Renal cortical epithelial cell (primary cell): ENCODE measurements at places on chromosomes 1 and 21. TPM values are rescaled to one million over a fixed set of nuclear protein-coding genes. Genes with fewer than 3 reads are reported as not detected.
A peak's percentile ranks its signal among the peaks of the same experiment; 100 is the strongest.

GRCh38 chr21:33844104-33844889 is 71.3 kb downstream of the ATP5PO start:
- no peak for DNase-seq

- DNase-seq, result no peak
These were observed 20.6 kb upstream of the TTC34 start for GRCh38 chr1:2821966-2822620.

DNA sequence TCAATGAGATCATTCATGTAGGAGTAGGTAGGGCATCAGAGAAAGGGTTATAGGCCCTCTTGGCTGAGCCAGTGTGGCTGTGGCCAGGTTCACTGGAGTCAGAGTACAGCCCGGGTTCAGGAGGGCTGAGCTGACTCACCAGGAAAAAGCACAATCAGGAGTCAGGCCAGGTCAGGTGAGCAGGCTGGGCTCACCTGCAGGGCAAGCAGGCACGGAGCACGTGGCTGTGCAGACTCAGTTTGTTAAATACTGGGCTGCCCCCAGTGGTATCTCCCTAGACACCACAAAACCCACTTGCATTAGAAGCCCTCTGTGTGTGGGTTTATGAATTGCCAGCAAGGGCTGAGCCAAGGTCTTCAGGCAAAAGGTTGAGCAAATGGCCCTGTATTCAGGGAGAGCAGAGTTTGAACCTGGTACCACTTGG is 122.1 kb upstream of the SERBP1 start:
- DNase-seq, result peak; percentile 76

DNA sequence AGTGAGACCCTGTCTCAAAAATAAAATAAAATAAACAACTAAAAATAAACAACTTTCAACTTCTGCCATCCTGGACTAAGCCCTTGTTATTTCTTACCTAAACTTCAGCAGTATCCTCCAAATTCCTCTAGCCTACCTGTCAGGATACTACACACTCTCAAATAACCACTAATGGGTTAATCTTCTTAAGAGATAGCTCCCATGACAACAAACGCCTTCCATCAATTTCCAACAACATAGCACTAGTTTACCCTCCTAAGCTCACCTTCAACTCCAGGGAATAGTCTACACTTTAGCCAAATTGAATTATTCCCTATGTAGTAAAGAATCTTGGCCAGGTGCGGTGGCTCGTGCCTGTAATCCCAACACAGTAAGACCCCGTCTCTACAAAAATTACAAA is 11.3 kb downstream of the AUNIP start:
- no peak for DNase-seq

GRCh38 chr1:51297401-51298321 is 32.7 kb downstream of the TTC39A start:
- DNase-seq, result no peak

DNA sequence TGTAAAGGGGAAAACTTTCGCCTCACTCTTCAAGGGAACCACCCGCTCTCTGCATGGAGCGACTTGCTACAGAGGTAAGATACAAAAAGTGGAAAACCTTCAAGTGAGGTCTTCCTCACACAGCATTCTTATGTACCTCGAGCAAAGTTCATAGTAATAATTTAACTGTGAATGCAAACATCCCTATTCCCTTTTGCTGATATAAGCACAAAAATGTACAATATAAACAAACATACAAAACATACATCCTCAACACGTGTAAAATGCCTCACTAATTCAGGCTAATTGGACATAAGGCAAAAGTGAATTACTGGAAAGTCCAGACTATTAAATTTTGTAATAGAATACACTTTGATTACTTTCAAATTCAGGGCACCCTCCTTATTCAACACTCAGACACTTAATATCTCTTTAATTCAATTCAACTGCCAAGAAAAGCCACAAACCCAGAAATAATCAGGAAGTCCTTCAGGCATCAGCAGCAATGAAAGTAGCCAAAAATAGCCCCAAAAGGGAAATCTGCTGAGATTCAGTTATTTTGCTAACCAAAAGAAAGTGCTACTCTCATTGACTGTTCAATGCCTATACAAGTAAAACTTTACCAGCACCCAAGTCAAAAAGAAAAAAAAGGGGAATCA is 15.2 kb upstream of the LMX1A start:
- DNase-seq, result no peak

DNA sequence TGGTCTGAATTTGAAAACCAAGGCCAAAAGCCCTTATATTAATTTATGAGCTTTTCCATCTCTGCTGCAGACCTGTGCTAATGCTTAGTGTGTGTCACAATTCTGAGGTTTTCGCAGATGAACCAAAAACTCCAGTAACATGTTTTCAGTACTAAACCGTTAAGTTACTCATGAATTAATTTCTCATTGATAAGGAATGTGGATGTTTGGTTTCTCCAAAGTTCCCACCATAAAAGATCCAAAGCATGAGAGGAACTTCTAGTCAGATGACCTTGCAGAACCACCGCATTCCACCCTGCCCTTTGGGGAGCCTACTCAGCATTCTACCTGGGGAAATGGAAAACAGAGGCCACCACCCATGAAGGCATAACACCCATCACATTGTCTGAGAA is 7.5 kb upstream of the LEPR start:
- peak; percentile 99 for DNase-seq

GRCh38 chr1:171981303-171981702 is 140.0 kb downstream of the DNM3 start:
- no peak for DNase-seq

GRCh38 chr21:40299451-40299850 is 432.2 kb downstream of the PCP4 start:
- no peak for DNase-seq

DNA sequence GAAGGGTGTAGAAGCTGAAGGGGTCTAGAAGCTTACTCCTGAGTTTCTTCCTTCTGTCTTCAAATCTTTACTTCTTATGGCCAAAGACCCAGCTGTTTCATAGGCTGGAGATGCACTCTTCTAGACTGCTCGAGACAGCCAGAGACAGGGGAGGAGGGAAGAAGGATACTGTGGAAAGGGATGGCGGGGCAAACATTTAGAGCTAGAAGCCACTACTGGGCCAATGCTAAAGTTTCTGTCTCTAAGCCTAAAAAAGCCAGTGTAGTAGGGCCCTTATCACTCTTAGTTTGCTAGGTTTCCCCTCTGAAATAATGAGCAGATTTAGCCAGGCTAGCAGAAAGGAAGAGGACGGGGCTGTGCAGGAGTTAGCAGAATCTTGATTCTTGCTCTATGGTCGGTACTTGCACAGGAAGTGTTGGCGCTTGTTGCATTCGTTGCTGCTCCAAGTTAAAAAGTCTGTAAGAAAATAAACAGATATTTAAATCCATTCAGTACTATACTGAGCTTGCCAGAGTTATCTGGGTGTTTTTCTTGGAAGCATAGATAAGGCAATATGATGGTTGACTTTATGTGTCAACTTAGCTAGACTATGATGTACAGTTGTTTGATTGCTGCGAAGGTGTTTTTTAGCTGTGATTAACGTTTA is 16.9 kb downstream of the REG4 start:
- DNase-seq, result no peak

DNA sequence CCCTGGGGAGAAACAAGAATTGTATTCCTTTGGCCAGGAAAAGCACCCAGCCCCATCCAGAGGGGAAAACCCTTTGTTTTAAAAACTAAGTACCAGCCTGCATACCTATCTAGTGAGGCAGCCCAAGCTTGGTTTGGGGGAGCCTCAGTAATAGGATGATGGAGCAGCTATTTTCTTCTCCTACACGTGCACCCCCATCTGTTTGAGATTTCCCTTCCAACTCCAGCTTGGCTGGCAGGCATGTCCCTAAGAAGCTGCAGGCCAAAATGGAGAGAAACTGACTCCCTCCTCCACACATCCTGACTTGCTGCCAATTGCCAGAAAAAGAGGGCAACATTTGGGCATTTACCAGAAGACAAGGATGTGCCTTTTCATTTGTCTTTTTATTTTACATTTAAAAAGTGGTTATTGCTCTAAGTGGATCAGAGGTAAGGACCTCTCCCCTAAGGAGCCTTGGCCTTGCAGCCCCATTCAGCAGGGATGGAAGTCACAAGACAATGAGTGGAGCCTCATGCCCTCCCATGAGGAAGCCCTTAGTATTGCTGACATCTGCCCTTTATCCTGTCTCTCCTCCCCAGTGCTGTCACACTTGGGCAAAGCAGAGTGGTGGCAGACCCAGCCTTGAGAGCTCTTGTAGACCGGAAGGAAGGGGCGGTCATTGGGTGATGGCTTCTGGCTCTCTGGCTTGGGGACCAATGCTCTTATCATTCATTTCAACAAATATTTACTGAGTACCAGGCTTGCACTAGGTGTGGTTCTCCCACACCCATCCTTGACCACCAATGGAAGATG is 8.6 kb downstream of the FNDC5 start:
- no peak for DNase-seq

DNA sequence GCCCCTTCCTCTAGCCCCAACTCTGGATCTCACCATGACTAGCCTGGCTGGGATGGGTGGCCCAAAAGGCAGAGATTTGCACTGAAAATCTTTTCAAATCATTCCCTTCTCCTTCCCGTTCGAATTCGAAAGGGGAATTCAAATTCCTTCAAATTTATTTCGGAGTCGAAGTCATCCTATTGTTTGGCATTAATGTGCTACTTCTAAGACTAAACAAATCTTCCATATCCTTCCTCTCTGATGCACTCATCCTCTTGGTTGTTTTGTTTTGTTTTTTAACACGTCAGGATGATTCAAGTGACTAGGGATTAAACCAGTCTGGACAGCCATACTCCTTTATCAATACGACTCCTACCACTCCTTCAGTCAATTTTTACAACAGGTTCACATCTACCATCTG is 95.5 kb upstream of the SGIP1 start:
- DNase-seq, result no peak

DNA sequence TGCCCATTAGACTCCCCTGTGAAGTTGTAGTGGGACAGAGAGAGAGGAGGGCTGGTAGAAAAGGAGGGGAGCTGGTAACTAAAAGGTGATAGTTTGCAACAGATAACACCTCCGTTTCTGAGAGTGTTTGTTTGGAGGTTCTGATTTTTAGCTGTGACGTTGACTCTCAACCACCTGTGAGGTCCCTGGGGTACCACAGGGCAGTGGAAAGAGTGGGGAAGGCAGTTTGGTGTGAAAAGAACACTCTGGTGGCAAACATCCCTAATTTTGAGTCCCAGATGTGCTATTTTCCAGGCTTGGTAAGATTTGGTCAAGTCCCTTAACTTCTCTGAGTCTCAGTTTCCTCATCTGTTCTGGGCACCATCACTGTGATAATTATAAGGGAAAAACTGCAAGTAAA is 29.3 kb downstream of the RAB3B start:
- DNase-seq, result no peak

GRCh38 chr1:165883056-165883455 is 55.6 kb downstream of the UCK2 start:
- DNase-seq, result peak; percentile 53

DNA sequence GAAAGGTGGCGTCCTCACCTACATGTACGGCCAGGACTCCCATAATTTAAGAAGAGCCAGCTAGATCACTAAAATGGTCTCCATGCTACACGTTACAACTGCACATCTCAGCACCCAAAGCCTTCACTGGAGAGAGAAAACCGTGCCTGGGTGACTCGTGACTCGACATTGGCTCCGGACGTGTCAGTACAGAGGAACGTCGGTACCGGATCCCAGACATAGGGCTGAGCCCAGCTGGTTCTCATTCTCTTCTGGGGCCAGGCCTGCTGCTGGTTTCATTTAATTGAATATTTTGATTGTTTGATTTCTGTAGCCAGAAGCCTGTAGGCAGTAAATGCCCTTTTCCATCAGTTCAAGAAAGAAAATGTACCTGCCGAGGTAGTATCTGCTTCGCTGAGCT is 93.1 kb downstream of the HHIPL2 start:
- DNase-seq, result no peak

GRCh38 chr1:18166341-18166740 is 58.7 kb downstream of the IGSF21 start:
- DNase-seq, result no peak

GRCh38 chr1:246111570-246111969 is 395.5 kb downstream of the SMYD3 start:
- no peak for DNase-seq

DNA sequence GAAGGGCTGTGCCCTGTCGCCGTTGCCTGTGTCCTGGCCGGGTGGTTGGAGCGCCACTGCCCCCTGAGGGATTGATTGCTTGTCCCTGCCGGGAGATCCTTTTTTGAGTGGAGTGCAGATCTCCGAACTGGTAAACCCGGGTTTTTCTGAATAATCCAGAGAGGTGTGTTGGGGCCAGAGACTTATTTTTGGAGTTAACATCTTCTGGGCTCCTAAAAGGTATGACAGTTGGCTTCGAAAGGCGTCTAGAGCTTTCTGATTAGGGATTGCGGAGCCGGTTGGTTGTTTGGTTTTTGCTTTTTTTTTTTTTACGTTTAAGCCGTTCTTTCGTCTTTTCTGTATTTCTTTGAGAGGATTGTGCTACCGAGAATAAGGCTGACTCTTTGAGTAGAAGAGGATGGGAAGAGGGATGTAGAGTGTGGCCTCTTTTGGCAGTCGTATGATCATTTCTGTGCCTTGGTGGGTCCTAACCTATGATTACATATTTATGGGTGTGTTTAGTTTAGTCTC is 756 bp downstream of the RLF start:
- DNase-seq, result no peak

DNA sequence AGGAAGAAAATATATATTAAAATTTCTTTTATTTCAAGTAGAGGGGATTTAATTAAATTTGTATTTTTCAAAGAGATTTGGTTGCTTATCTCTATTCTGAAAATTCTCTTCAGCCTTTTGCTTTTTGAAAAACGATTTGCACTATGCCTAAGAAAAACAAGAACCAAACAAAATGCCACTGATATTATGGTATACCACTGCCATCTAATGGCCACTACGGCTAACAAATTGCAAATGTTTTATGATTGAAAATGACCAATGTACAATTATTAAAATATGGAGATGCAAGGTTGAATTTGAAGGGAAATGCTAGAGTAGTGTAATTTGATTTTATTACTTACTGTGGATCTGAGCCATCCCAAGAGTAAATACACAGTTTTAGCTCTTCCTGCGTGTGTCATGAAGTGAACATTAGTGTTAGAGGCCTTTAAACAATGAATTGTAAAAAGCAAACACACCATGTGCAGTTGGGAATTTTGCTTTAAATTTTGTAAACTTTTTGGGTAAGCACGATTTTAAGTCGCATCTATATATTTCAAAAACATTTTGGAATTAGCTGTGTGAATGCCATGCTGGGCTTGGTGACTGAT is 137.4 kb upstream of the USP25 start:
- peak; percentile 61 for DNase-seq

DNA sequence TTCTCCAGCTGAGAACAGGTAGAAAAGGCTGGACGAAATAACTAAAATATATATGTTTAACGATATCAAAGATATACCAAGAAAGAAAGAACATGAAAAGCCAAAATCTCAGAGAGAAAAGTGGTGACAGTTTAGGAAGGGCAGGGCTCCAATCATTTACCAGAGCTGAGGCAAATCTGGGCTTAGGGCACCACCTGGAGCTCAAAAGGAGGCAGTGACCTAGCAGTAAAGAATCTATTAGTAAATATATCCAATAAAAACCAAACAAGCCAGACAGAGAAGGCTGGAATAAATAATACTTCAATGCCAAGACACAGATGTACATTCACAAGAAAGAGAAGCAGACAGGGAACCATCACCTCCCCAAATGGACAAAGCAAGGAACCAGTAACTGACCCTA is 43.5 kb downstream of the CHIA start:
- peak; percentile 29 for DNase-seq

GRCh38 chr1:222967466-222968240 is 152.8 kb downstream of the DISP1 start:
- no peak for DNase-seq

Gene LINGO4
- total RNA-seq, result under 0.01 TPM in 1 of 2 replicates, not detected in the other

Gene S100A9
- total RNA-seq, result 0.70 and 25.0 TPM in 2 replicates

Gene SLC35E2B
- 10.8 and 64.3 TPM in 2 replicates for total RNA-seq

Gene SEC16B
- 0.35 and 1.2 TPM in 2 replicates for total RNA-seq

Gene TRAF5
- 9.0 and 19.4 TPM in 2 replicates for total RNA-seq

Gene GOLT1A
- total RNA-seq, result 0.75 and 2.3 TPM in 2 replicates

Gene OR6N1
- not detected in 2 replicates for total RNA-seq
